ENCODE measurements at places on chromosomes 6 and 20.
A peak's percentile ranks its signal among the peaks of the same experiment; 100 is the strongest.

- no peak overlapping the region for H3K27ac ChIP-seq
- no peaks in the 10 kb centered on the region for H3K36me3 ChIP-seq
- no peaks in the 10 kb centered on the region for H3K4me1 ChIP-seq
- no peaks in the 10 kb centered on the region for H3K27me3 ChIP-seq
- no peak overlapping the region for H3K4me3 ChIP-seq
Observed at GRCh38 chr20:32752458-32753250, 9.4 kb upstream of the COMMD7 start.

- H3K36me3 ChIP-seq = no peaks in the 10 kb centered on the region
- no peak for DNase-seq
- no peak overlapping the region for H3K27ac ChIP-seq
- no peaks in the 10 kb centered on the region for H3K27me3 ChIP-seq
Observed at GRCh38 chr20:14412065-14412681, 74.8 kb upstream of the FLRT3 start.

DNA sequence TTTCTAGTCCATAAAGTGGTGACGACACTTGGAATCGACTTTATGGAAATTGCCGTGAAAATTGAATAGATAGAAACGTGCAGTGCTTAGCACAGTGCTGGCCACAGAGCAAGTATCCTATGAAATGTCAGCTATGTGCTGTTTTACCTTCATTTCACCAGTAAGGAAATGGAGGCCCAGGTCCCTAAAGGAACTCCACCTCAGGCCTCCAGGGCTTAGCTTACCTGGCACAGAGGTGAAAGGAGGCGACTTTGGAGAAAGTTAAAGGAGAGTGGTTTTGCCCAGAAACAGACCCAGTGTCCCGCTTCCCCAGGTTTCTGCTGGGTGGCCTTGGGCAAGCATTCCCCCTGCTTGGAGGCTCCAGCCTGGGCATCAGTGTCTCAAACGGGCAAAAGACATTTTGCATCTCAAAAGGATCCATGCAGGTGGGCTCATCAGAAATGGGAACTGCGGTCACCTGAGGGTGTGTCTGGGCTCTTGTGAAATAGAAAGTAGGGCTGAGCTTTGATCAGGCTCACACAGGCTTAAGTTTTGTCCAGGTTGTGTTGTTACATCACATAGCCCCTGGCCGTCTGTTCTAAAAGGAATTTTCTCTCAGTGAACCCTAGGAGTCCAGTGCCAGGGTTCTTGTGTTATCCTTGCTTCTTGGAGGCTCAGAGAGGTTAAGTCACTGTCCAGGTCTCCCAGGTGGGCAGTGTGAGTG is 6.8 kb upstream of the TULP1 start:
- no peak for DNase-seq
- H3K27me3 ChIP-seq = no peaks in the 10 kb centered on the region
- H3K4me1 ChIP-seq = no peaks in the 10 kb centered on the region

GRCh38 chr6:4349323-4349722 is 213.9 kb upstream of the ECI2 start:
- no peaks in the 10 kb centered on the region for H3K4me1 ChIP-seq
- no peaks in the 10 kb centered on the region for H3K27me3 ChIP-seq
- no peak overlapping the region for H3K4me3 ChIP-seq
- no peak for DNase-seq

GRCh38 chr20:24682496-24682985 is 213.1 kb downstream of the SYNDIG1 start:
- no peak overlapping the region for H3K27ac ChIP-seq
- no peaks in the 10 kb centered on the region for H3K36me3 ChIP-seq
- DNase-seq = no peak
- no peaks in the 10 kb centered on the region for H3K4me1 ChIP-seq
- H3K4me3 ChIP-seq = no peak overlapping the region

GRCh38 chr20:43389211-43389610 is 68.5 kb upstream of the SRSF6 start:
- no peaks in the 10 kb centered on the region for H3K36me3 ChIP-seq
- no peak overlapping the region for H3K4me3 ChIP-seq
- no peaks in the 10 kb centered on the region for H3K4me1 ChIP-seq
- DNase-seq = no peak
- no peak overlapping the region for H3K27ac ChIP-seq
- H3K27me3 ChIP-seq = no peaks in the 10 kb centered on the region

DNA sequence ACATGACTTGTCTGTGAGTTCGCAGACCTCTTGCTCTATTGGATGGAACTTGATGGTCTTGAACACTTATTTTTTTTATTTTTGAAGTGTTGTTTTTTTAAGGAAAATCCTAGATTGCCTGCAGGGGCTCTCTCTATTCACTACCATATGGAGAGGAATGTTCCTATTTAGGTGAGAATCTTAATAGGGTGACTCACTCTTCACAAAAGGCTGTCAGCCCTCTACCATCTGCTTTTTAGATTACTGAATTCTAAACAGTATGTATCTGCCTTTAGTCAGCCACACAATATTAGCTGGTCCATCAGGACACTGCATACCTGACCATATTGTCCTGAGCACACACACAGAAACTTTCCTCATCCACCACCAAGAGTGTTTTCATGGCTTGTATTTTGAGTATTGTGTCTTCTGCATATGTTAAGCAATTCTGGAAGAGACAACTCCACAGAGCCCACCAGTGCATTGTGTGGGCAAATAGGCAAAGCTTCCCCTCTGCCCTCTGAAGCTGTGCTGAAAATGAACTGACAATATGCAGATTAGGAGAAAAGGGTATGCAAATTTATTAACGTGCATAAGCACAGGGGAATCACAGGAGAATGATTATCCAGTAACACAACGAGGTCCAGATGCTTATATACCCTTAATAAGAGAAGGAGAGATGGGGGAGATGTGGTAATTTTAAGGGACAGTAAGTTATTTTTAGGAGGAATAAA is 6.6 kb upstream of the BTBD9 start:
- H3K27me3 ChIP-seq = no peaks in the 10 kb centered on the region
- no peak overlapping the region for H3K27ac ChIP-seq
- no peaks in the 10 kb centered on the region for H3K36me3 ChIP-seq
- H3K4me3 ChIP-seq = no peak overlapping the region
- H3K4me1 ChIP-seq = no peaks in the 10 kb centered on the region

- H3K36me3 ChIP-seq = no peaks in the 10 kb centered on the region
- no peaks in the 10 kb centered on the region for H3K27me3 ChIP-seq
- no peaks in the 10 kb centered on the region for H3K4me1 ChIP-seq
- DNase-seq = no peak
- no peak overlapping the region for H3K4me3 ChIP-seq
Observed at GRCh38 chr6:40340957-40341356, 246.2 kb downstream of the LRFN2 start.

DNA sequence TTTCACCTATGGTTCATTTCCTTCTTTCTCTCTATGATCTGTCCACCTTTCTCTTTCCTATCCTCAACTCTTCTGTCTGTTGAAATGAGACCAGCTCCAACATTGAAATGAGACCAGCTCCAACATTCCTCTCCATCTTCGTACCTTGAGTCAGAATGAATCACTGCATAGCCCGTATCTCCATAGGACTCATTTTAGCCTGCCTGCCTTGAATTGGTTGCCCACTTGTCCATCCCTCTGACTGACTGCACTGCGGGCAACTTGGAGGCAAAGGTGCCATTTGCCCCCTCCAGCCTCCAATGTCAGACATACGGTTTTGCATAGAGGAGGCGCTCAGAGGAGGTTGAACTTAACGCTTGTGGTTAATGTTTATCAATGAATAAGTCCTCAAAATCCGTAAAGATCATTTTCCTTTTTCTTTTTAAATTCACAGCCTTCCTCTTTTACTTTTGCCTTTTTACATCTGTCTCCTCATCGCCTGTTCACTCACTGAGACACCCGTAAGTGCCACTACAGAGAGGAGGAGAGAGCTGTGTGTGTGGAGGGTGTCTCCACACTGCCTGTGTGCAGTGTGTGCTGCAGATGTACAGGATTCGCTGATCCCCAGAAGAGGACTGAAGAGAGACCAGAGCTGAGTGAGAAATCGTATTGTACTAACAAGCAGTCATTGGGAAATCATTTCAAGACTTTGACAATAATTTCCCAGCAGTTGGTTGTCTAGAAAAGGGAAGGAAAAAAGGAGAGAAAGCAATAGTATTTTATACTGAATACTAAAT is 579.6 kb upstream of the MAP3K7 start:
- no peaks in the 10 kb centered on the region for H3K36me3 ChIP-seq
- DNase-seq = no peak
- no peaks in the 10 kb centered on the region for H3K4me1 ChIP-seq
- no peak overlapping the region for H3K27ac ChIP-seq
- H3K27me3 ChIP-seq = no peaks in the 10 kb centered on the region

DNA sequence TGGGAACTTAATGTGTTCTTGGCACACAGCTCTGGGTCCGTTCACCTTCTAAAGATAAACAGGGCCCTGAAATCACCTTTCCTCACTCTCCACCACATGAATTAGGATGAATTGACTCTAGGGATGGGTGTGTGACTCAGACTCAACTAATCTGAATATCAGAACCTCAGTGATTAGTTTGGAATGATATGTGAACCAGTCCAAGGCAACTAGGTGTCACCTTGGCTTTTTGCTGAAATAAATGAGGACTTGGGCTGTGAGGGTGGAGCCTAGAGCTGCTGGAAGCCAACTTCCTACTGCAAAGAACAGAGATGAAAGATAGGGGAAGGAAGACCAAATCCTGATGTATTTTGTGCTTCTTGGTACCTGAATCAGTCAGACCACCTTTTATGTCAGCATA is 132.0 kb upstream of the RNF24 start:
- peaks cover 3% of the 10 kb centered on the region for H3K4me1 ChIP-seq
- H3K27ac ChIP-seq = no peak overlapping the region
- DNase-seq = no peak
- no peaks in the 10 kb centered on the region for H3K27me3 ChIP-seq
- H3K36me3 ChIP-seq = no peaks in the 10 kb centered on the region

DNA sequence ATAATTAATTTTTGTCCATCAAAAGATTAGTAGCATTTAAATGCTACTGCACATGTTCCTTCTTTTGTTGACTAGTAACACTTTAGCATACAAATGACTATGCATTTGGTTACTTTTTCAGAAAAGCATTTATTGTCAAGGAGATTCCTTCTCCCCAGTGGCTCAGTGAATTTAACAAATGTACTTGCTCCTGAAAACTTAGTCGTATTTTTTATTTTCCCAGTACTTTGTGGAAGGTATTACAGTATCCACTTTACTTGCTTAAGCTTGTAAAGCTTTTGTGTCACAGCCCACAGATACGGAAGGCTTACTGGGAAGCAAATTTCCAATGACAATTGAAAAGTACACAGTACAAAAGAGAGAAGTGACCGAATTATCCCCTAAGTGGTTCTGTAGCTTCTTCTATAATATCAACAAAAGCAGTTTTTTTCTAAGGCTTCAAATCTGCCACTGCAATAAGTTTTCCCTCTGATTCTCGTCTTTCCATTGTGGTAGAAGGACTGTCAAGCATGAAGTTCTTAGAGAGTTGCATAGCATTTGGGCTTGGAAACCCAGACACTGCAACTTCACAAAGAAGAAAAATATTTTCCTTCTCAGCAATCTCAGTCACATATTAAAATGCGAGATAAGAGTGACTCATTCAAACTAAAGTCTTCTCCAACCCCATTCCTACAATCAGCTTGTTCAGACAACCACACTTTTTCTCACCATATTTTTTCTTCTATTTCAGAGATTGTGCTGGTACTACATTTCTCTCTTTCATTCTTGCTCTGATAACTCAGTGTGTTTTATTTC is 431.2 kb downstream of the GRIK2 start:
- no peaks in the 10 kb centered on the region for H3K36me3 ChIP-seq
- no peaks in the 10 kb centered on the region for H3K4me1 ChIP-seq
- DNase-seq = no peak
- H3K27me3 ChIP-seq = no peaks in the 10 kb centered on the region
- H3K4me3 ChIP-seq = no peak overlapping the region

GRCh38 chr6:141562186-141562811 is 570.4 kb upstream of the GJE1 start:
- H3K36me3 ChIP-seq = no peaks in the 10 kb centered on the region
- no peaks in the 10 kb centered on the region for H3K4me1 ChIP-seq
- no peaks in the 10 kb centered on the region for H3K27me3 ChIP-seq

DNA sequence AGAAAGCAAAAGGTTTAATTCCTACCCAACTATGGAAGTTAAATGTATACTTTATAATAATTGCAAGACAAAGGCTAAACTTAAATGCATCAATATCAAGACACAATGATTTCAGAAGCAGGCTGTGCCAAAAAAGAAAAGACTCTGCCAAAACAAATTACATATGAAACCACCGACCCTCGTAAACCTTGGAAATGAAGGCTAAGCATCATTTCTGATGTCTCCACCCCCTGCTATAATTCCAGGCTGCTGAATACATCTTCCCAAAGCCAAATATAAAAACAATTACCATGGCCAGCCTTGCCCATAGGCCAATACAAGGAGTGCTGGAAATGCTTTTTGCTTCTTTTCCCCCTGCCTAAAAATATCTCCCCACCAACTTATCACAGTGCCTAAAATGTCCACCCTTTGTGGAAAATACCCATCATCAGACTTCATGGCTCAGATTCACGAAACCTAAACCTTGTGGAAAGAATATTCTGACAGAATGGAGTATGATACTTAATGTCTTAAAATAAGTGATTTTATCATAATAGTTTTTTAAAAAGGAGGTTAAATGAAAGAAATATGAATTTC is 37.4 kb downstream of the RCAN2 start:
- no peak overlapping the region for H3K4me3 ChIP-seq
- no peaks in the 10 kb centered on the region for H3K27me3 ChIP-seq
- no peak for DNase-seq
- H3K4me1 ChIP-seq = no peaks in the 10 kb centered on the region
- no peak overlapping the region for H3K27ac ChIP-seq
- H3K36me3 ChIP-seq = no peaks in the 10 kb centered on the region

GRCh38 chr6:31042806-31043205 is 32.5 kb downstream of the MUC22 start:
- no peaks in the 10 kb centered on the region for H3K36me3 ChIP-seq
- H3K27me3 ChIP-seq = no peaks in the 10 kb centered on the region
- H3K4me1 ChIP-seq = no peaks in the 10 kb centered on the region
- H3K4me3 ChIP-seq = no peak overlapping the region
- peak; percentile 66 for DNase-seq
- H3K27ac ChIP-seq = no peak overlapping the region

- no peaks in the 10 kb centered on the region for H3K4me1 ChIP-seq
- no peak overlapping the region for H3K4me3 ChIP-seq
- no peak for DNase-seq
- H3K27me3 ChIP-seq = no peaks in the 10 kb centered on the region
- H3K27ac ChIP-seq = no peak overlapping the region
Observed at GRCh38 chr6:134589512-134589911, 271.6 kb upstream of the SGK1 start.

DNA sequence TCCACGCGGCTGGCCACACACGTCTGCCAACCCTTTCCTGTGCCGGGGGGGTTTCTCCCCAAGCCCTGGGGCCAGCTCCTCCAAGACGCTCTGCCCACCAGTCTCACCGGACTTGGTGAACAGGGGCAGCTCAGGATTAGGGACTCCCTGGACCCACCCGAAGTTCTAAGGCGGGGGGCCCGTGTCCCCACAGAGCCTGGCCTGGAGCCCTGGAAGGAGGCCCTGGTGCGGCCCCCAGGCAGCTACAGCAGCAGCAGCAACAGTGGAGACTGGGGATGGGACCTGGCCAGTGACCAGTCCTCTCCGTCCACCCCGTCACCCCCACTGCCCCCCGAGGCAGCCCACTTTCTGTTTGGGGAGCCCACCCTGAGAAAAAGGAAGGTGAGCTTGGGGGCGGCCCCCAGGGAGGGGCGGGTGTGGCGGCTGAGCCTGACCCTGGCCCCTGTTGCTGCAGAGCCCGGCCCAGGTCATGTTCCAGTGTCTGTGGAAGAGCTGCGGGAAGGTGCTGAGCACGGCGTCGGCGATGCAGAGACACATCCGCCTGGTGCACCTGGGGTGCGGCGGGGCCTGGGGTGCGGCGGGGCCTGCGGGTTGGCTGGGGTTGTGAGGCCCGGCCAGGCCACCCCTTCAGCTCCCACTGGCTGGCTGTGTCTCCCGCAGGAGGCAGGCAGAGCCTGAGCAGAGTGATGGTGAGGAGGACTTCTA is 2.3 kb downstream of the SLC2A4RG start:
- peaks cover 48% of the 10 kb centered on the region for H3K36me3 ChIP-seq
- H3K4me3 ChIP-seq = no peak overlapping the region
- no peaks in the 10 kb centered on the region for H3K27me3 ChIP-seq
- peaks cover 30% of the 10 kb centered on the region for H3K4me1 ChIP-seq
- DNase-seq = no peak

Data from small intestine (tissue), 16 donors.